Activated T-cell treated with anti-CD3 and anti-CD28 coated beads, Interleukin-2, amount 50 U/mL, for 24 hours (primary cell): ENCODE measurements at places on chromosomes 2 and 18.

- no peak for DNase-seq
Observed at GRCh38 chr2:3756306-3756705, 52.9 kb downstream of the DCDC2C start.

DNA sequence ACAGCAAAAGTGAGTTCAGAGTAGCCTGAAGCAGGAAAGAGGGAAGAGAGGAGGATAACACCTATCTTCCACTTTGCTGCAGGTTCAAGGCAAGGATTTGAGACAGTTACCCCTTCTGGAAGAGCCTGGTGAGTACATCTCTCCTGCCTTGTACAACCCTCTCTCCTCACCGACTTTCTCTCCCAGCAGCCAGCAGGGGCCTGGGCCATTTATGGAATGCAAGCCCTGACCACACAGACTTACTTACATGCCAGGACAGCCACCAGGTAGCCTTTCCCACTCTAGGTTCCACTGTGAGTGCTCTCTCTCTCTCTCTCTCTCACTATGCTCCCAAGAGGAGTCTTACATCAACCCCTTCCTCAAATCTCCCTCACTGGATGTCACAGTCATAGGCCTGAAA lies 57.0 kb downstream of the BCL11A start:
- no peak for DNase-seq

DNA sequence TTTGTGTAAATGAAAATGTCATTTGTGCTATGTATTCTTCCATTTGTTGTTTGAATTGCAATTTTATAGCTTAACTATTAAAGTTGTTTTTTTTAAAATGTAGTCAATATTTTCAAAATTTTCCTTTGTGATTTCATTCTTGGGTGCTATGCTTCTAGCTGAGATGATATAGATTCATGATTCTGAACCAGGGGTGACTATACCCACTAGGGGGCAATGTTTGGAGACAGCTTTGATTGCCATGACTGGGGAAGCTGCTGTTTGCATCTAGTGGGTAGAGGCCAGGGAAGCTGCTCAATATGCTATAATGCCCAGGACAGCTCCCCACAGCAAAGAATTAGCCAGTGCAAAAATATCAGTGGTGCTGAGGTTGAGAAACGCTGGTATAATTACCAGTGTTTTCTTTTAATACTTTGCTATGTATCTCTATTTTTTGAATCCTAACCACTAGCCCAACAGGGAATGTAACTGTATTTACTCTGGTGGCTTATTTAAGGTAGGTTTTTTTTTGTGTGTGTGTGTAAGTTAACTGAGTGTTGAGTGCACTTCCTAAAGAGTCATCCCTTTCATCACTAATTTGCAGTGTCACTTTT lies 99.7 kb downstream of the MEP1B start:
- no peak for DNase-seq

GRCh38 chr2:64202206-64202845 lies 58.1 kb upstream of the PELI1 start:
- DNase-seq, result no peak

GRCh38 chr2:24576617-24577016 lies 85.6 kb downstream of the NCOA1 start:
- no peak for DNase-seq

DNA sequence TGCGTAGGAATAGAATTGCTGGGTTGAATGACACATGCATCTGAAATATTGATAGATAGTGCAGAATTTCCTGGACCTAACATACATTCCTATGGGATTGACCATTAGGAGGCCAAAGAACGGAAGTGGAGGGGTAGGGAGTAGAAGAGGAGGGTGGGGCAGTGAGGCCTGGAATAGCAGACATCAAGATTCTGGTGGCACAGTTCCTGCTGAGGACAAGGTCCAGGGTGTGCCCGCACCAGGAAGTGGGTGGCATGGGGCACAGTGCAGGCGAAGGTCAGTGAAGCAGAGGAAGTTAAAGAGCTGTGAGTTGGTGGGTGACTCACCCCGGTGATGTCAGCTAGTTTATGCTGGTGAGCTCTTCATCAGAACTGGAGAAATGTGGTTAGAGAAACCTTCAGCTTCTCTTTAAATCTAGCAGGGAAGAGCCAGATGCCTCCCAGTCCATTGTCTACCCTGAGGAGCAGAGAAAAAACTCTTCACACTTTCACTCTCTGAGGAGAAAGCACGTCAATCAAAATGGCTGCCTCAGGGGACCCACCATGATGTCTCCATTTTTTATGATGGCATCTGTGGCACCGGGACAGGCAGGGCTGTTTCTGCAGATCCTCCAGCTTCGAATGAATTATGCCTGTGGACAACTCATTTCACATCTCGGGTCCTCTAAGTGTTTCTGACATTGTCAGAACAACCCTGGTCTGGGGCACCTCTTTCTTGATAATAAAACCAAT lies 55.9 kb upstream of the CTLA4 start:
- DNase-seq, result peak; percentile 76

- DNase-seq, result no peak
Observed at GRCh38 chr2:3246406-3246805, 131.2 kb downstream of the EIPR1 start.

- no peak for DNase-seq
Observed at GRCh38 chr2:173401716-173402326, 47.1 kb downstream of the CDCA7 start.

GRCh38 chr2:19488009-19488691 lies 129.7 kb upstream of the OSR1 start:
- no peak for DNase-seq

- no peak for DNase-seq
Observed at GRCh38 chr2:215002500-215002899, 135.9 kb downstream of the ABCA12 start.

GRCh38 chr2:197575987-197576386 lies 60.1 kb downstream of the MOB4 start:
- DNase-seq, result no peak

GRCh38 chr2:137772451-137772850 lies 191.8 kb upstream of the HNMT start:
- no peak for DNase-seq

GRCh38 chr2:64700133-64700809 lies 46.6 kb upstream of the SERTAD2 start:
- no peak for DNase-seq

- no peak for DNase-seq
Observed at GRCh38 chr18:73861771-73862170, 285.9 kb downstream of the FBXO15 start.

DNA sequence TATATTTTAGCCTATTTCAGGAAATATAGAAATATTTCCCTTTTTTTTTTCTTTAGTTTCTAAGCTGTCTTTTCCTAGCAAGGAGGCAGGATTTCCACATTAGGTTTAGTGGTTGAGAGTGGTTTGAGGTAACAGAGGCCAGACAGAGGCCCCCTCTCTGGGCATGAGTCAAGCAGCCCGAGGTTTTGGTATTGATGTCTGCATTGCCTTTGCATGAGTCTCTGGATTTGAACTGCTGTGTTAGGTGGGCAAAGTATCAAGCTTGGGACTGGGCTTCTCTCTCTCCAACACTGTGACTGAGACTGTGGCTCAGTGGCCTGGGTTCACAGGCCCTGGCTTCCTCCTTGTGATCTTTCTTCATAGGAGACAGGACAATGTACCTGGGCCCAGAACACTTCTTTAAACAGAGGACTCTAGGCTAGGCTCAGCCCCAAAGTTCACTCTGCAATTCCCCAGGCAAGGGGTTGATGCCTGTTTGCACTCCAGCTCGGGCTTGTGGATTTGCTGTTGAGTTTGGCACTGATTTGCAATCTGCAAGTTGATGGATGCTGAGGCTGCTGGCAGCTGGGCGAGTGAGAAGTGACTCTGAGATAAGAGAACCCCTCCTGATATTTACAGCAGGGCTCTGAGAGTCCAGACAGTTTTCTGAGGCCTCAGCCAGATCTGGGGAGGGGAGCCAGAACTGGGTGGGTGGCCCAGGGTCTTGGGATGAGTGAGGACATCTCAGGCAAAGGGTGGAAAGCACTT lies 271.2 kb downstream of the EN1 start:
- no peak for DNase-seq

DNA sequence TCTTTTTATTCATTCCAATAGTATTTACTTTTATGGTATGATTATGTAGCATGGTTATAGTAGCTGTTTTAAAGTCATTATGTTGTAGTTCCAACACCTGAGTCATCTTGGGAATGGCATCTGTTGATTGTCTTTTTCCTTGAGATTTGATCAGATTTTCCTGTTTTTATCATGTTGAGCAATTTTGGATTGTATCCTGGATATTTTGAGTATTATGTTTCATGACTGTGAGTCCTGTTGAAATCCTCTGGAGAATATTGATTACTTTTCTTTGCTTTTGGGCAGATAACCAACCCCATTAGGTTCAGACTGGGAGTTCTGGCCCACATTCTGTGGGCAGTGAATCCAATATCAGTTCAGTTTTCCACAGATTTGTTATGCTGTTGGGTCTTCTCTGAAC lies 163.2 kb upstream of the SPRED2 start:
- no peak for DNase-seq

DNA sequence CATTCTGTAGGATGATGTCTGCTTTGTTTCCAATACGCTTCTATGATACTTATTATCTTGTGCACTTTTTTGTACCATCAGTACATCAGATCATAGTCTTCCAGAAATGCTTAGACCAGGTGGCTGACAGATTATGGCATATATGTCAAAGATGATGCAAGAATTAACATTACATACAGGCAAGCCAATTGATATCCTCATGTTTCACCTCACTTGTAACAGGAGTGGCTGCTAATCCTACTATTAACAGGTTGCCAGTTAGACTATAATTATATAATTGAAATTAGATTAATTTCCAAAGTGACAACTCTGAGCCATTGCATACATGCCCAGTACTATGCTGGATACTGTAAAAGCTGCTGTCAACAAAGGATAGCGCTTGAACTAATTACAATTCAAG lies 77.2 kb downstream of the TLK1 start:
- DNase-seq, result no peak

DNA sequence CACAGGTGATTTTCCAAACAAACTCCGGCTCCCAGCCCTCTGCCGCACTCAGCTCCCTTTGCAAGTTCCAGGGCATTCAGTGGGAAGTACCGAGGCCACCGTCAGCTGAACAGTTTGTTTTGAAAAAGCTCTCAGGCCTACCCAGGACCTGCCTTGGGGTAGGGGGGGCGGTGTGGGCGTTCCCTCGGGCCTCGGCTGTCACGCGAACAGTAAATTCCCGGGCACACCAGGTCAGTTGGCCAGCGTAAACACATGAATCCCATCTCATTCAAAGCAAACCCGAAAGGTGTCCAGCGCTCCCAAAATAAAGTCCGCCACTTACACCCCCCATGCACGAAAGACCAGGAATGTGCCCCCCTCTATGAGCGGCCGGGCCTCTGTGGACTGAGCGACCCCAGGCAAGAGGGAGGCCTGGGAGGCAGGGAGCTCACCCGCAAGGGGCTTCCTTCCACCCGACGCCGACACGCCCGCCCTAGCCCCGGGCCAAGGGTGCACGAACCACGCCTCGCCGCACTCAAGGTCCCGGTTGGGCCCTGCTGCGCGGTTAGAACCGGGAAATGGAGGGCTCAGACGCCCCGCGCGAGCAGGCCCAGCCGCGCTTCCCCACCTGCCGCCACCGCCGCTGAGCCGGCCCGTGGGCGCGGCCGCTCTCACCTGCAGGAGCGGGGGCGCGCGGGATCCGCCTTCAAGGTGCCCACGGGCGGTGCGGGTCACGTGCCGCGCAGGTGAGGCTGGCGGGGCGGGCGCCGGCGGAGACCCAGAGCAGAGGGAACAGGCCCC lies at the start of gene WDSUB1:
WDSUB1 (minus strand) TSS at position 775 of the 780 bp plus-strand sequence. CDS start 3,634 bp downstream, outside the sequence.
- peak; percentile 65 for DNase-seq

DNA sequence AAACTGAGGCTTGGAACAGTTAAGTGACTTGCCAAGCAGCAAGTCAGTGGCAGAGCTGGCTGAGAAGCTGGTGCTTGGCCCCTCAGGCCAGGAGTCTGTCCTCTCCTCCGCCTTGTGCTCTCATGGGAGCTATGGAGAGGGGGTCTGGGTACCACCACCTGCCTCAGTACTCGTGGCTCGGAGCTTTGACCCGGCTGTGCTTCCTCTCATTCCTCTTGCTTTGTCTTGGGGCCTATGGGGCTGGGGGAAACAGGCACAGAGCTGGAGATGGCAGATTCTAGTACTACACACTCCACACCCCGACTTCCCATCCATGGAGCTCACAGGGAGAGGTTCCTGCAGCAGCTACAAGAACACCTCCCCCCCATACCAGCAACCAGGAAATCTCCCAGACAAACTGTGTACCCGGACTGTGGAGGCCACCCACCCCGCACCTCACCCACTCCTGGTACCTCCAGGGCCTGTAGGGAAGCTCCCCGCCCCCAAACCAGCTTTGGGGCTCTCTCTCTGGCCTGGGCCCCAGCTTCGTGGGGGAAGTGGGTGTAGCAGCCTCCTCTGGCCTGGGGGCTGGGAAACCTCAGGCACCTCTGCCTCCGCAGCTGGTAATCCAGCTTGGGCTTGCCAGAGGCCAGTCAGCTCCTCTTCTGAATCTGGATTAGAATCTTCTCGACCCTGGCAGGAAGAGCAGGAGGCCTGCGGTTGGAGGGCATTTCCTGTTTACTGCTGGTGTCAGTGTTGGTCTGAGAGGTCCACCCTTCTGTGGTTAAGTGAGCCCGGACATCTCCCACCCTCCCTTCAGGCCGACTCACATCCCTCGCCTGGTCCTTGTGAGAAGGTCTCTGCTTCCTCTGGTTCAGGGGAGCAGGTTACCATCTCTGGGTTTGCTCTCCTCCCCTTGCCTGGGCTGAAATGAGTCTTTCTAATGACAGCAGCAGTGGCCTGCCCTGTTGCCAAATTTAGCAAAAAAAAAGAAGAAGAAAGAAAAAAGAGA lies 22.3 kb upstream of the RHOB start:
- no peak for DNase-seq

GRCh38 chr18:48905513-48905912 lies 45.3 kb downstream of the SMAD7 start:
- DNase-seq, result no peak

- DNase-seq, result no peak
Observed at GRCh38 chr18:25164211-25164847, 187.6 kb downstream of the ZNF521 start.

DNA sequence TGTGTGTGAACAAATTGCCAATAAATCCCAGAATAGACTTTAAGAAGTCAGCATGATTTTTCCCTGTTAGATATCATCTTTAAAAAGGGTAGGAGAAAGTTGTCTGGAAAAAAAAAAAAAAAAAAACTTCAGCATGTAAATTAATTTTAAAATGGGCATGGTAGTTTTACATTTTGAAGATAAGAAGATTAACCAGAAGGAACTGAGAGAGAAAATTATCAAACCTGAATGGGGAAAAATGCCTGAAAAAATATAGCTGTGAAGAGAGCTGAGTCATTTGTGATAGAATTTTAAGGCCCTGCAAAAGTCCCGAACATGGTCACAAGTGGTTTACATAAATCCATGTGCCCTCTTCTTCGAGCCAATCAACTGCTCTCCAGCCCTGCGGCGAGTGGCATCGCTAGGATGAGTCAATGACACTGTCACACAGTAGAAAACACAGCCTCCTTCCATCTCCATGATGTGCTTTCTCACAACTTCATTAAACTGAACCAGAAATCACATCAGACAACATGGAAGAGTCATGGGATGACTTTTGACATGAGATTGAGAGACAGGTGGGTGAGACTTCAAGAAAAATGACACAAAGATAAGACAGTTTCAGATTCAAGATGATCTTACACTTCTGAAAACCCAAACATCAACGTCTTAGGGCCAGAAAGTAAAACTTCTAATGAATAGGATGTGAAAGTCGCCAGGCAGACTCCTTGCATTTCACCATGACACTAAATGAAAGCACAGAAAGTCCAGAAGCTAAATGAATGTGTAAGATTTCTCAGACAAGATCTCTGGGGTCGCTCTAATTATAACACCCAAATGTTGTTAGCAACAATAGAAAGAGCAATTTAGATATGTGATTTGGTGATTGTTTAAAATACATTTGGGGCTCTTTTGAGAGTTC lies 273.0 kb upstream of the ID2 start:
- peak; percentile 76 for DNase-seq
